Brain microvascular endothelial cell (primary cell): ENCODE measurements at places on chromosomes 12 and 14.

GRCh38 chr12:88955531-88955930, 375.3 kb upstream of the KITLG start:
- no peak for DNase-seq

DNA sequence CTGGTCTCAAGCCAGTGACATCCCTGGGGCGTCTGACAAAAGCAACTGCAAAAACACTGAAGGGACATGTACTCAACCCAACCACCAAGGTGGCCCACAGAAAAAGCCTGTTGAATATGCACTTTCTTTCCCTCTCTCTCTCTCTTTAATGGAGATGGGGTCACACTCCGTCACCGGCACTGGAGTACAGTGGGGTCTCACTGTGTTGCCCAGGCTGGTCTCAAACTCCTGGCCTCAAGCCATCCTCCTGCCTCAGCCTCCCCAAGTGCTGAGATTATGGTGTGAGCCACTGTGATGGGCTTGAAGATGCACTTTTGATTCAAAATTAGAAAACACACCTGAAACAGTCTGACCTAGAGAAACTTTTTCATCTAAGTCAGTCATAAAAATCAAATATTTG, 7.2 kb upstream of the CD27 start:
- no peak for DNase-seq

- DNase-seq, result no peak
Measured at GRCh38 chr12:124395986-124396385, 101.1 kb downstream of the RFLNA start.

- DNase-seq, result no peak
Measured at GRCh38 chr14:73489481-73490175, 1.1 kb upstream of the RIOX1 start.

- no peak for DNase-seq
Measured at GRCh38 chr12:95545731-95546490, 5.4 kb downstream of the USP44 start.

DNA sequence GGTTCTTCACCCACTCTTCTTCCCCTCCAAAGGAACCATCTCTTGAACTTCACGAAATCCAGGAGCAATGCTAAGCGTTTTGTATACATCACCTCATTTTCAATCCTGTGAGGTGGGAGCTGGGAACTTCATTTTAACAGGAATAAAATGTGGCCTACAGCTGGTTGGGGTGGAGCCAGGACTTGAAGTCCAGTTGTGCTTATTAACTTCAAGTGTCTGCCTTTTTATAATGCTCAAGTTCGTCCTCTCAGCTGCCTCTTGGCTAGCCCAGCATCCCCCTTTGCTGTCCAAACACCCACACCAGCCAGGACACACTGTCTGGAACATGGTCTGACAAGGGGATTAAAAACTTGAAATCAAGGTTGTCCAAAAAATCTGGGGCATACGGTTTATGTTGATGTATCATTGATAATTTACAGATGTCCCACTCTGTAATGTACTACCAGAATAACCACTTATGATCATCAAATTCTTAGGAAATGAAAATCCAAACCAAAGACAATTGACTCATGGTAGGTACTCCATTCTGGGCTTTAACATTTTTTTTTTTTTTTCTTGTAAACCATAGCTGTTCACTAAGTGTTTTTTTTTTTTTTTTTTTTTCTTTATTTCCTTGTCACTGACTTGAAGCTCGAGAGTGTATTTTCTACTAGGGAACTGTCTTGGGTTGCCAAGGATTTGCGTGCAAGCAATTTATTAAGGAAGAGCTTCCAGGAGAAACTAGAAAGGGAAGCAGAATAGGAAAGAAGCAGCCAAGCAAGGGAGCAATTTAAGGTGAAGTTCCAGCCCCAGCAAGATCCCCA, 252.3 kb downstream of the EFCAB11 start:
- DNase-seq, result no peak

DNA sequence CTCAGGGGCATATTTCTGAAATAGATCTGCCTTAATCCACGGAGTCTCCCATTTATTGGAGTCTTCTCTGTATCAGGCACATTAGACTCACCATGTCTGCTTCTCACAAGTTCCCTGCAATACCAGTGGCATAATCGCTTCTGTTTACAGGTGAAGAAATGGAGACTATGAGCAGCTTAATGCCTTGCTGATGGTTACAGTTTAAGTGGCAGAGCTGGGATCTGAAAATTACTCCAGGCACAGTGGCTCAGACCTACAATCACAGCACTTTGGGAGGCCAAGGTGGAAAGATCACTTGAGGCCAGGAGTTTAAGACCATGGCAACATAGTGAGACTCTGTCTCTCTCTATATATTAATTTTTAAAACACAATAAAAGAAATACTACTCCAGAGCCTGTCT, 7.3 kb upstream of the RIC8B start:
- no peak for DNase-seq

DNA sequence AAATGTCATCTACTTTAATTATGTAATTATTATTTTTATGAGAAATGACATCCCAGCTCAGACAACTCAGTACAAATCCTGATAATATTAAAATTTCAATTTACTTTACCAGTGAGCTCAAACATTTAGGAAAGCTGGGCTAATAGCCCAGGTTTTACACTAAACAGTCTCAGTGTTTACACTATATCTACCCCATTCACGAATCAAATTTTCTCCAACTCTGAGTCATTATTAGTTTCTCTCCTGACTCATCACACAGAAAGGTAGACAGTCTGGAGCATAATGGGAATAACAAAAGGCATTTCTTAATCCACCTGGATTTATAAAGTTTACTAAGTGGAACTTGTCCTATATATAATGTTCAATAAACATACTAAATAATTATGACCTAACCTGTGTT, 5.7 kb downstream of the PAWR start:
- no peak for DNase-seq

DNA sequence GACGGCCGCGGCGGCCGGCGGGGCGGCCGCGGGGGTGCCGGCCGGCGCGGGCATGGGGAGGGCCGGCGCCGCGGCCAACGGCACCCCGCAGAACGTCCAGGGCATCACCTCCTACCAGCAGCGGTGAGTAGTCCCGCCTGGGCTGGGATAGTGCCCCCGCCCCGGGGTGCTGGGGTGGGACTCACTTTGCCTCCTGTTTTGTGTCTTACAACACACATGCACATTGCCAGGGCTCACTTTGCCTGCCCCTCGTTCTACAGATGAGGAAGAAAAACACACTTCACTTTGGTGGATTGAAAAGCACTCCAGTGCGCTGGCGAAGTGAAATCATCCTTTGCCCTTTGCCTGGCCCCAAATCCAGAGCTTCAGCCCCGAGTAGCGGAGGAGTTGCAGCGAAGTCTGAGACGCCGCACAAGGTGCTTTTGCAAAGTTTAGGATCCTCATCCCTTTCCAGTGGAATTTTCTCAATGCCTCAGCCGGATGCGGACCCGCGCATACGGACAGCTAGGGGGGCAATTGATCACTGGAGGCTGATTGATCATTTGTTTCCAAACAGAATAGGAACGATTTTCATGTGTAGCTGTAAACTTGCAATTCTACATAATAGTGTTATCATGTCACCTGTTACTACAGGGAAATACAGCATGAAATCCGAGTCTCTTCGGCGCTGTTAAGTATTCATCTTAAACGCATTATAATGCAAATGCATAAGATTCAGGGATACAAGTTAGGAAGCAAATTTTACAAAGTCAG, 3.6 kb upstream of the NPAS3 start:
- no peak for DNase-seq

- DNase-seq, result no peak
Measured at GRCh38 chr12:122789637-122790036, 15.3 kb downstream of the CCDC62 start.

GRCh38 chr14:103576371-103577024, 13.7 kb downstream of the COA8 start:
- DNase-seq, result peak; percentile 73

DNA sequence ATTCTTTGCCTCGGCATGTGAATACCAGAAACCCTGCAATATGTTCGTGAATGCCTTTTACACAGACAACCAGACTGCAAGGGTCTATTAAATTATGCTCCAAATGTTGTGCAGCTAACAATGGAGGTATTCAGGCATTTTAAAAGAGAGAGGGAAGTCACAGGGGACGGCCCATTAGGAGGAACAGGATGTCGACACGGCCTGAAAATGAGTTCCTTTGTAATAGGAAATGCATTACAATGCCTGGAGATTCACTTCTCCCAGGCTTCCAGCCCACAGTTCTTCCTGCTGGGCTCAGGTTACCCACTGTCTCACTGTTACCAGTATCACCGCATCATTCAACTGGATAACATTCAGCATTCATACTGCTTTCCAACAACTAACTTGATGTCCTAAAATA, 2.5 kb downstream of the DUSP6 start:
- DNase-seq, result peak; percentile 55

- DNase-seq, result no peak
Measured at GRCh38 chr14:53608369-53608768, 348.3 kb downstream of the BMP4 start.

GRCh38 chr14:73462815-73463214, 4.5 kb upstream of the NUMB start:
- no peak for DNase-seq

GRCh38 chr14:56963381-56963780, 153.1 kb upstream of the OTX2 start:
- DNase-seq, result no peak

DNA sequence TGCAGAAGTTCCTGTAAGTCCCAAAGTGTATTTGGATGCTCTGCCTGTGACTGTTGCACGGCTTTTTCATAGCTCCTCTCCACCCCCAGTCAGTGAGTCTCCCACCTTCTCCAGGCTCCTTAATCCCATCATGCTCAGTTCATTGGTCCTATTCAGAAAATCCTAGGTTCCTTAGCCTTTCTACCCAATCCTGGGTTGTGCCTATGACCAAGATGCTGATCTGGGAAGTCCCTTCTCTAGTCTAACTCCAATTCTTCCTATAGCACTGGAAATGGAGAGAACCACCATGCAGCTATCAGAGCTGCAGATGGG, 7.7 kb downstream of the CISTR start:
- no peak for DNase-seq

- no peak for DNase-seq
Measured at GRCh38 chr12:24109381-24110039, 160.0 kb upstream of the SOX5 start.

DNA sequence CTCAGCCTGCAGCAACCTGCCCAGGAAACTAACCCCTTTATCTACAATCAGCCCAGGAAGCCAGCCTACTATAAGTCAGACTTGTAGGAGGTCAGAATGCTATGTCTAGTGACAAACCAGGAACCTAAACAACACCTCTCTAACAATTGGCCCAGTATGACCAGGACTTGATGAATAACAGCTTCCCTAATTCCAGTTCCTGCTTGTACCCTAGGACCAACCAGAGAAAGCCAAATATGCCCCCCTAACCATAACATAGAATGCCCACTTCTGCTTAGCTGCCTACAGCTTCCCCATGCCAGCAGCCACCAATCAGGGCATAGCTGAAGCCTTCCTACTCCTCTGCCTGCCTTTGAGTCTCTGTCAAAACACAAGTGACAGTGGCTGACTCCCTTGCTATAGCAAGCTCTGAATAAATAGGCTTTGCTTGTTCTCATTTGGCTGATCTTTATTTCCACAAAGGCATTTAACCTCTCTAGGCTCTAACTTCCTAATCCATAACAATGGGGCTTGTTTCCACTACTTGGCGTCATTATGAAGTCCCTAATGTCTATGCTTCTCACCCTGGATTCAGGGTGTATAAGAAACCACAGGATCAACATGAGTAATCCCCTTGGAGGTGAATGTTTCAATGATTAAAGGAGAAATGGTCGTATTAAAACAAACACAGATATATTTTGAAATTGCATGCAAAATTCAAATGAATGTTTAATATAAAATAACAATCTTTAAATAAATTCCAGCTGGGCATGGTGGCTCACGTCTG, 220.2 kb downstream of the ANO6 start:
- DNase-seq, result no peak

GRCh38 chr12:56158926-56159461, 835 bp downstream of the MYL6 start:
- peak; percentile 59 for DNase-seq

GRCh38 chr14:96192975-96193805, 11.4 kb upstream of the BDKRB2 start:
- DNase-seq, result no peak

DNA sequence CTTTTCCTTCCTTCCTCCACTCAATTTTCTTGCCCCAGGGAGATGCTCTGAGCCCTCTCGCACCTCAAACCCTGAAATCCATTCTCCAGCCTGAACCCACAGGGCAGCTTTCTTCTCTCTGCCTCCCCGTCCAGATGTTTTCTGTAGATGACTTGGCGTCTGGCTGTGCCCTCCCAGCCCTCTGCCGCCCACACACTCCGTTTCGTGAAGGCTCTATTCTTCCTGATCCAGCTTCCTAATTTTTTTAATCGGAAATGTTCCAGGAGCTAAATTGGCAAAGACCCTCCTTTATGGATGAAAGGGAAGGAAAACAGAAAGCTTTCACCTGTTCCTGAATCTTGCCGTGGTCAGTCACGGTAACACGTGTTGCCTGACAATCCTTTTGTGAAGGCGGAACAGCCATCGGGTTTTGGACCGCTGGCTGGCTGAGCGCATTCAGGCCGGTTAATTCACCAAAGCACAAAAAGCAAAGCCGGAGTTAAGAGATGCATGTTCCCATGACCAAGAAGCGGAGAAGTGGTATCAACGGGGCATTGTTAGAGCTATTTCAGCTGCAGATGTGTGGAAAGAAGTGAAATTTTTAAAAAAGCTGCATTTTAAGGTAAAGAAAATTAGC, 70.2 kb upstream of the FBRSL1 start:
- DNase-seq, result no peak

DNA sequence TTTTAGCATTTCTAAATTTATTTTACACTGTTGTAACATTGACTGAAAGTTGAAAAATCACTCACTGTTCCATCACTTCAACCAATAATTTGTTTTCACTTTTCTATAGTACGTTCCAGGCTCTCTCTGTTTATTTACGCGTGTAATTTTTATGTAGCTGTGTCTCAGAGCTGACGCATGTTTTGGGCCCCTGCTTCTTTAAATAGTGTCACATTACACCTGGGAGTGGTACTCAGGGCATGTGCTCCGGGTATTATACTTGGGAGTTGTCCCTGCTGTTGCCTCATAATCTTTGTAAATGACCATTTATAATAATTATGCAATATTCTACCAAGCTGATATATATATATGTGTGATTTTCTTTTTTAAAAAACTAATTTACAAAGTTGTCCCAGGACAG, 132.8 kb upstream of the CPM start:
- no peak for DNase-seq

DNA sequence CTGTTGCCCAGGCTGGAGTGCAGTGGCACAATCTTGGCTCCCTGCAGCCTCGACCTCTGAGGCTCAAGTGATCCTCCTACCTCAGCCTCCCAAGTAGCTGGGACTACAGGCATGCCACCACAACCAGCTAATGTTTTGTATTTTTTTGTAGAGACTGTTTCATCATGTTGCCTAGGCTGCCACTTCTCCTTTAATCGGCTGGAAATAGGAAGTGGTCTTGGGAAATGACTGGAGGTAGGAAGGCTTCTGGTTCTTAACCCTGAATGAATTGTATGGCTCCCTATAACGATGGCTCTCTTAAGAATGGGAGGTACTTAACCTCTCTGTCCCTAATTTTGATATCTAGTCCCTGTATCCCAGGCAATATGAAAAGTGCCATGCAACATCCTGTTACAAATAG, 113.9 kb upstream of the USP15 start:
- no peak for DNase-seq
